HepG2 (cell line): ENCODE measurements at places on chromosomes 6 and 20.
A peak's percentile ranks its signal among the peaks of the same experiment; 100 is the strongest.

DNA sequence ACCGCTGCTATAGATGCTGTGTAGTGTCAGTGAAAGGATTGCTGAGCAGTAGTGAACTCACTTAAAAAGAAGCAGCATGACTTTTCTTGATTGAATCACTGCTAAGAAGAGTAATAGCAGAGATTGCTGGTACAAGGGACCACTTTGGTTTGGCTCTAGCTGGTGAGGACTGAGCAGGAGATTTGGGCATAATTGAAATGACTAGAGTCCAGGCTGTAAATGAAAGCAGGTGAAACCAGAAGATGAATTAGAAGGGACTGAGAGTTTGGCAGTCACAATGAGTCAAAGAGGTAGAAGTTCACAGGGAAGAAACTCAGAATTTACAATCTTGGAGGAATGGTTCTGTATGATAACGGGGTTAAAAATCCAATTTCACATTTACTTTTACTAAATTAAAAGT lies 19.1 kb upstream of the REV3L start:
- DNase-seq = no peak

DNA sequence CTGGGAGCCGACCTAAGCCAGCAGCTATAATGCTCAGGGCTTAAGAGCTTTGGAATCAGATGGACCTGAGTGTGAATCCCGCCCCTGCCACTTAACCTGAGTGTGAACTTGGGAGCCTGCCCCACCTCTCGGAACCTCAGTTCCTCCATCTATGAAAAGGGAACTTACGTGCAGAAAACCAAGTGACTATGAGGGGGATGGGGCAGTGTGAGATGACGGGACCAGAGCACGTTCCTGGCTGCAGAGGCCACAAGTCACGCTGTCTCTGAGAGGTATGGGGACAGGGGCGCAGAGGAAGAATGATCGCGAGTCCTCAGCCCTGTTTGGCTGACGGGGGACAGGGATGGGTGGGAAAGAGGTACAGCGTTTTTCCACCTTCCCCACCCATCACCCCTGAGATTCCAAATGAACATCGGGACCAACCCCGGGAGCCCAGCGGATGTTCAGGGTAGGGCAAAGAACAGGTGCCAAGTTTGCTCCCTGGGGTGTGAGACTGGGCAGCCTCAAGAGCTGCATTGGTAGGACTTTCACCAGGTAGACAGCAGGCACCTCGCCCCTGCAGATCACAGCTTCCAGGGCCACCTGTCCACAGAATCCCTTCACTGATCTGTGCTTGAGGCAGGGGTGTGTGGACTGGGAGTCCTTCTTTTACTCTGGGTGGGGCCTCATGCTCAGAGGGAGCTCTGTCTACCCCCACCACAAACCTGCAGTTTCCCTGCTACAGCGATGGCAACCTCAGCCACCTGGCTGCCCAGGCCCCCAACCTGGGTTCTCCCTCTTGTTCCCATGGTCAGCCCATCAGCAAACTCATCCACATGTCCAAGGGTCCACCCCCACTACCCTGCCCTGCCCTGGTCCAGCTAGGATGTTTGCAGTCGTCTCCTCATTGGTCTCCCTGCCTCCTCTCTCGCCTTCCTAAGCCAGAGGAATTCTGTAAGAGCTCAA lies 85.8 kb downstream of the CEBPB start:
- no peak for DNase-seq

DNA sequence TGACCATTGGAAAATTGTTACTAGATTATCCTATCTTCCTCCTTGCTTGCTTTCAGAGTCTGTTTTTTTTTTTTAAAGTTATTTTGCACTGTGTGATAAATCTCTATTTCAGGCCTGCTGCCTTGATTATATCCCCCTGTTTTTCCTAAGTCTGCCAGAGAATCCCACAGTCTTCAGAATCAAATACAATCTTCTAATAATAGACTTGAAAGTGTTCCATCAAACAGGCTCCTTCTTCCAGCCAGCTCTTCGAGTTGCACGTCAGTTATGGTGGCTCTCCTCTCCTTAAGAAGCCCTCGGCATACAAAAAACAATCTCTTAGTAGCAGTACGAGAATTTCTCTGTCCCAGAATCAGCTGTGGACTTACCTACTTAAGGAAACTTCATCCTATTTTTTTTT lies 92.9 kb upstream of the NOX3 start:
- DNase-seq = no peak

- DNase-seq = no peak
Observed at GRCh38 chr20:49687595-49688567, 25.8 kb downstream of the B4GALT5 start.

DNA sequence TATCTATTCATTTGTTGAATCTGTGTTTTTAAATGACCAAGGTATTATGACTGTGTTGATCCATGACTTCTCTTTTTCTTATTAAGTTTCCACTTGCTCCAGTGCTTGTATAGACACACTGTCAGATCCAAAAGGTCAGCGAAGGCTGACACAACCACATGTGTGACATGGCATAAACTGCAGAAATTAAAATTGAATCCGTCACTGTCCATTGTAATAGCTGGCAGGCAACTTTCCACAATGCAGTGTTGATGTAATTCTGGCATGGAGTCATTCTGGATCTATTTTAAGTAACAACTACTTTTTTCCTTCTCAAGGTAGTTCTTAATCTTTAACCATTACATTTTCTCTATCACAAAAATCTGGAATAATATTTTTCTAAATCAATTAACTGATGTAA lies 145.3 kb downstream of the AIG1 start:
- no peak for DNase-seq

DNA sequence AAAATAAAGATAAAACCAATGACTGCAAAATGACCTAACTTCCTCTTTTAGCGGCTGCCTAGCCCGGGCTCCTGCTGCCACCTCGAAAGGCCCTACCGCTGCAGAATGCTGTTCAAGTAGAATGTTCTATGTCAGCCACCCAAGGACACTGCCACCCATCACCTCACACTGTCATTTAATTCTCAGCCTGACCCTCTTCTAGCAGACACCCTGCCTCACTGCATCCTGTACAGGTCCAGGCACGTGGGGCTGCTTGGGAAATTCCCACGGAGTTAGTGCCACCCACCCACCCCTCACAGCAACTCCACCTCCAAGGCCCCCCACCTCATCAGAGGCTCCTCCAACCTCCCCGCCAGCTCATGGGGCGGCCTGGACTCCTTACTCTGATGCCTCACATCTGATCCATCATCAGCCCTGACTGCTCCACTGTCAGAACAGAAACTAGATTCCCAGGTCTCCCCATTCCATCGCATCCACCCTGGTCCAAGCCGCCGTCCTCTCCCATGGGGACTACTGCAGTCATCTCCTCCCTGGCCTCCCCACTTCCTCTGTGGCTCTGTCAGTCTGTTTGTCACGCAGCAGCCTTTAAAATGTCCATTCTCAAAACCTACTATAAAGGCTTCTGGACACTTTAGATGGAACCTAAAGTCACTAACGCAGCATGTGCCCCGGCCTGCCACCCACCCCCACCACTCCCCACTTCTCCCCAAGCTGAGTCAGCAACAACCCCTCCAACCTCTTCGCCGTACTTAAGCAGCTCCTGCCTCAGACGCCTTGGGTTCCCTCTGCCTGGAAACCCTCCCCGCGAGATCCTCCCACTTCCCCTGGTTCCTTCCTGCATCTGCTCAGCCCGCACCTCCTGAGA lies 17.0 kb downstream of the NFATC2 start:
- no peak for DNase-seq

DNA sequence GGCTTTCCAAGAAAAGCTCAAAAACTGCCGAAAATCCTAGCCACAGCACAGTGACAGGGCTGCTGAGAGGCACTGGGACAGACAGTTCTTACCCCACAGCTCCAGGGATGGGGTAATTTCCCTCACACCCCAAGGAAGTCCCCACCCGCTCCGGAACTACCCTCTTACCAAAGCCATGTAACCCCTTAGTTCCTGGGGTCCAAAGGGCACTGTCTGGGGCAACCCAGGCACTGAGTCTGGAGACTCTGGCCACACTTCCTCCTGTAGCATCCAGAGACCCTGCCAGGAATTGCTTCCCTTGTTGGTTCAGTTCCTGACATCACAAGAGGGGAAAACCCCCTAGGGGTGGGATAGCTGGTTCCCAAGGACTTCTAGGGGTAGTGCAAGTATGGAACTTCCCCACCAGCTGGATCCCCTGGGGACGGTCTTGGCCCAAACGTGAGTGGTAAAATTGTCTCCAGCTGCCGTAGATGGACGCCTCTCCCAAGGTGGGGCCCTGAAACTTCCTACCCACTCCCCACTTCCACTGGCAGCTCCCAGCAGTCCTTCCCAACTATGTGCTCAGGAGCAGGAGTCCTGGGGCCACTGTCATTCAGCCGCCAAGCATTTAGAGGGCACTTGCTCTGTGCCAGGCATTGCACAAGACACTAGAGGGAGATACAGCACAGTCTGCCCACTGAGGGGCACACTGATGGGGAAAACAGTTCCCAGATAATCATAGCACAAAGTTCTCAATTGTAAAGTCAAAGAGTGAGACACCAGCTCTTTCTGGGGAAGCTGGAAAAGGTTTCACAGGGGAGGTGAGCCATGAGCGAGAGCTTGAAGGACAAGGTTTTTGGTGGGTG lies 17.2 kb upstream of the HCK start:
- DNase-seq = no peak

DNA sequence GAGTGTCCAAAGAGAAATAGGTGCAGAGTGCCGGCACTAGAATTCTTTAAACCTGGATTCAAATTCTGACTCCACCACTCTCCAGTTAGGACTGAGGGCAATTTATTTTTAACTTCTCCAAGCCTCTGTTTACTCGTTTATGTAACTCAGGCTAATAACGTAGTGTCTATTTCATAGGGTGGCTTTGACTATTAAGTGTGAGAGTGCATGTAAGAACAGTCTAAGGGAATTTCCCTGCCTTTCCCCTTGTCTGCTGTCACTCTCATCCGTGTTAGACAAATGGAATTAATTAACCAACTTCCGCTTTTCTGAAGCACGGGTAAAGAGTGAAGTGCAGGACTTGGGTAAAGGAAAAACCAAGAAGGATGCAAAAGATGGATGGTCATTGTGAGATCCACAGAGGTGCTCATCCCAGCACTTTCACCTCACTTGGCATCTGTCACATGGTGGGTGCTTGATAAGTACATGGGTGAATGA lies 4.1 kb upstream of the ZKSCAN8 start:
- DNase-seq = no peak

DNA sequence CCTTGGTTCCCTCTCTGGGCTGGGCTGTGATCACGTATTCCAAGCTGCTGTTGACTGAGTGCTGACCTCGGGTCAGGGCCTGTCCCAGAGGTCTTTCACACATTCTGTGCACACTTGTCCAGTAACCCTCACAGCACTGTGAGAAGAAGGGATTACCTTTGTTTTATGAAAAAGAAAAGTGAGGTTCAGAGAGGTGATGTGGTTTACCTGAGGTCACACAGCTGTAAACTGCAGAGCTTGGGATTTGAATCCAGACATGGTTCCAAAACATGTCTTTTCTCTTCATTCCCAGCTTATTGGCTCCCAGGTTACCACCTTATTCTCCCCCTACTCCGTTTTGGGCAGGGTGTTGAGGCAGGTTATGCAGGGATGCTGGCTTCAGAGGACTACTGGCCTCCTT lies 28.4 kb upstream of the CDH22 start:
- DNase-seq = no peak

- DNase-seq = no peak
Observed at GRCh38 chr6:51472745-51473487, 614.5 kb downstream of the PKHD1 start.

- no peak for DNase-seq
Observed at GRCh38 chr6:110432285-110432900, 17.0 kb upstream of the DDO start.

DNA sequence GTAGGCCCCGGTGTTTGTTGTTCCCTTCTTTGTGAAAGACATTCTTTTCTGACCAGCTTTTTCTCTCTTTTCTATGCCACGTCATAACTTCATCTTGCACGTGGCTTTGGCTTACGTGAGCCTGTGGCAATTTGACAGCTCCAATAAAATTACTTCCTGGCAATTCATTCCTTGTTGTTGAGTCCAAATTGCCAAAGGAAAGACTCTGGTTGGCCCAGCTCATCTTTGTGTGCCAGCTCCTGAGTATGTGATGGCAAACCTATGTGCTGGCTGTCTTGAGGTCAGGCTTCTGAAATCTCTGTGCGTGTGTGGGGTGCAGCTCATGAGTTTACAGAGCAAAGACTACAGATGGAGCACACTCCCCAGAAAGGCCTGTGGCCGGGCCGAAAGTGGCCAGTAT lies 272.5 kb upstream of the SGK1 start:
- no peak for DNase-seq

GRCh38 chr6:127737009-127737486 lies 160.1 kb downstream of the C6orf58 start:
- DNase-seq = peak; percentile 63

GRCh38 chr6:128567029-128567428 lies 46.6 kb upstream of the PTPRK start:
- DNase-seq = no peak

DNA sequence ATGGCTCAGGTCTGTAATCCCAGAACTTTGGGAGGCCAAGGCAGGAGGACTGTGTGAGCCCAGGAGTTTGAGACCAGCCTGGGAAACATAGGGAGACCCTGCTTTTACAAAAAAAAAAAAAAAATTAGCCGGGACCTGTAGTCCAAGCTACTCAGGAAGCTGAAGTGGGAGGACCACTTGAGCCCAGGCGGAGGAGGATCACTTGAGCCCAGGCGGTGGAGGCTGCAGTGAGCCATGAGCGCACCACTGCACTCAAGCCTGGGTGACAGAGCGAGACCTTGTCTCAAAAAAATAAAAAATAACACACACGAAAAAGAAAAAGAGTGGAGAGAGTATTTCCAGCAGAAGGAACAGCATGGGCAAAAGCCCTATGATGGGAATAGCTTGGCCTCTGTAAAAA lies 2.0 kb downstream of the TTLL9 start:
- no peak for DNase-seq

- DNase-seq = no peak
Observed at GRCh38 chr20:32527447-32528055, 57.6 kb downstream of the NOL4L start.

DNA sequence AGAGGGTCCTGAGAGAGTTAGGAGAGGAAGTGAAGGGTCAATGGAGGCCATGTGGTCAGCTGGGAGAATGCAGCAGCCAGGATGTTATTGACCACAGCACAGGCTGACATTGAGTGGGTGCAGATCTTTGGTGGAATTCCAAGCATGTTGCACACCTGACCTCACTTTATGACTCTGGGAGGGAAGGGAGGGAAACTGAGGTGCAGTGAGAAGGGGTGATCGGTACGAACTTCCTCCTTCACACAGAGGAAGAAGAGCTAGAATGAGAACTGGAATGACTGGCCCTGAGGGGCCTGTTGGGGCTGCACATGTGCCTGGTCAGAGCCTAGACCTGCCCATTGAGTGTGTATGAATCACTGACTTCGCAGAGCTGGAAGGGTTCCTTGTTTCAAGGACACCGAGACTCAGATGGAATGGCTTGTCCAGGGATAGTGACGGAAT lies 9.8 kb downstream of the FAM83D start:
- DNase-seq = no peak

GRCh38 chr6:161658211-161658610 lies 384.4 kb upstream of the AGPAT4 start:
- DNase-seq = no peak
